Prostate gland (tissue), 2 donors: ENCODE measurements at places on chromosomes 16 and 17. TPM values are rescaled to one million over a fixed set of nuclear protein-coding genes. Genes with fewer than 3 reads are reported as not detected.
A peak's percentile ranks its signal among the peaks of the same experiment; 100 is the strongest.

DOC2B gene
- 3.1 TPM for total RNA-seq

TUBG2 gene
- 36.8 TPM for total RNA-seq

KRTAP2-1 gene
- total RNA-seq, result not detected

CA7 gene
- 1.9 TPM for total RNA-seq

KRT31 gene
- total RNA-seq, result not detected

PPP1R1B gene
- total RNA-seq, result 69.0 TPM

EVPLL gene
- total RNA-seq, result 1.7 TPM

DNA sequence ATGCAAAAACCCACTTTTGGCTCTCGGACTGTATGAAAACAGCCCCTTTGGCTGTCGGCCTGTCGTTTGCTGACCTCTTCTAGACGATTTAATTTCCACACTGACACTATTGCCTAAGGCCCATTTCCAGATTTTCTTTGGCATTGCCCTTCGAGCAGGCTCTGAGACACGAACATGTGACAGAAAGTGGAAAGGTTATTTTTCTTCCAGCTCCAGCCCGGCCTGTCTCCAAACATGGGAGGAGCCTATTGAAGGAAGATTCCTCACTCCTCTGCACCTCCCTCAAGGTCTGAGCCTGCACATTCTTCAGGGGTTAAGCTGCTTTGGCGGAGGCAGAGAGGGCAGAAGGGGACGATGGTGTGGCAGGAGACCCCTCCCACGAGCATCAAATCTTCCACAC is 85.9 kb upstream of the FOXF1 start:
- H3K27ac ChIP-seq, result no peak overlapping the region
- H3K27me3 ChIP-seq, result no peaks in the 10 kb centered on the region
- no peak overlapping the region for H3K4me3 ChIP-seq
- H3K4me1 ChIP-seq, result no peaks in the 10 kb centered on the region
- no peak for DNase-seq

DNA sequence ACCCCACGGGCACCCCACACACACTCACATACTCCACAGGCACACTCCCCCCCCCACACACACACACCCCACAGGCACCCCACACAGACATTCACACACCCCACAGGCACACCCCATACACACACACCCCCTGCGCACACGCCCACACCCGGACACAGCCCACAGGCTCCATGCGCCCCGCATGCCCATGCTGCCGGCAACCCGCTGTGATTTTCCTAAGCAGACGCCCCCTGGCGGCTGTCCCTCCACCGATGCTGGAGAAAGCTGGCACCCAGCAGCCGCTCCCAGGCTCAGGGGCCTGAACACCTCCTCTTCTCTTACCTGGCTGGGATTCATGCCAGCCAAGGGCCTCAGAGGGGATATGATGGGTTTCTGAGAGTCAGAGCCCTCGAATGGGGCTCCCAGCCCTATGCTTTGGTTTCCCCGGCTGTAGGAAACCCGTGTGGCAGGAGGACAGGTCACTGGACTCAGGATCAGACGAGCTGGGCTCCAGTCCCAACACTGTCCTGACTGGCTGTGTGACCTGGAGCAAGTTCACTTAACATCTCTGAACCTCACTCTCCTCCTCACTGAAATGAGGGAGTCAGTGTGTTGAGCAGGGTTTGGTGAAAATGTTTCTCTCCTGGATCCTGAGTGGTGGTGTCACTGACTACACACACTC is 19.6 kb upstream of the TNFRSF13B start:
- no peak overlapping the region for H3K27ac ChIP-seq
- H3K36me3 ChIP-seq, result no peaks in the 10 kb centered on the region
- no peak overlapping the region for H3K4me3 ChIP-seq
- H3K4me1 ChIP-seq, result no peaks in the 10 kb centered on the region
- no peaks in the 10 kb centered on the region for H3K27me3 ChIP-seq

GRCh38 chr16:48897698-48898205 is 287.8 kb upstream of the N4BP1 start:
- no peaks in the 10 kb centered on the region for H3K27me3 ChIP-seq
- no peaks in the 10 kb centered on the region for H3K36me3 ChIP-seq
- H3K4me3 ChIP-seq, result no peak overlapping the region

GRCh38 chr16:80084614-80085013 is 456.2 kb upstream of the DYNLRB2 start:
- H3K27me3 ChIP-seq, result no peaks in the 10 kb centered on the region
- no peak overlapping the region for H3K4me3 ChIP-seq
- peak; percentile 58 for DNase-seq
- no peaks in the 10 kb centered on the region for H3K36me3 ChIP-seq

DNA sequence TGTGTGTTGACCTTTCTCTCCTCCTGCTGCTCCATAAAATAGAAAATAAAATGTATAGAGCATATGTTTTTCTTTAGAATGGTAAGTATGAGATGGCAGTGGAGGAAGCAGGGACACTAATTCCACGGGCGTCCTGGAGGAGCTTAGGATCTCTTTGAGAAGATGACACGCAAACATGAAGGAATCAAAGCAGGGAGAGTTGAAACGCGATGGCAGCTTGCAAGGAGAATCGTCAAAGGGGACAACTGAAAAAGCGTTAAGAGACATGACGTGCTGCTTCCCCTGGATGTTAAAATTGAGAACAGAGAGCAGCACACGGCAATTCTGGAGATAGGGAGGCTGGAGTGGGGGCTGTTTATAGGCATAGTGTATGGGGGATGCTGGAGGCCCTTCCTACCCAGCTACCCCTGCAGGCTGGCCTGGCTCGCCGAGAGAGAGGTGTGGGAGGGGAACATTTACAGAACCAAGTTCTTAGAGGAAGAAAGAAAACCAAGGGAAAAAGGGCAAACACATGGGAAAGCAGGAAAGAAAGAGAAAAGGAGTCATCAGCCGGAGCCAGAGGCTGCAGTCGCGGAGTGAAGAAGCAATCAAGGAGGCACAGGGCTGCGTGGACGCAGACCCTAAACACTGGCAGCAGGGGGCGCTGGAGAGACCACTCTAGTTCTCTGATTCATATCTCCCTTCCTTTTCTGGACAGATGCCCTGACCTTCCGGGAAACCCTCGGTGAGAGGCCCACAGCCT is 55.8 kb downstream of the MYH13 start:
- no peaks in the 10 kb centered on the region for H3K36me3 ChIP-seq
- no peak overlapping the region for H3K4me3 ChIP-seq
- no peaks in the 10 kb centered on the region for H3K27me3 ChIP-seq
- DNase-seq, result peak; percentile 33
- no peak overlapping the region for H3K27ac ChIP-seq

DNA sequence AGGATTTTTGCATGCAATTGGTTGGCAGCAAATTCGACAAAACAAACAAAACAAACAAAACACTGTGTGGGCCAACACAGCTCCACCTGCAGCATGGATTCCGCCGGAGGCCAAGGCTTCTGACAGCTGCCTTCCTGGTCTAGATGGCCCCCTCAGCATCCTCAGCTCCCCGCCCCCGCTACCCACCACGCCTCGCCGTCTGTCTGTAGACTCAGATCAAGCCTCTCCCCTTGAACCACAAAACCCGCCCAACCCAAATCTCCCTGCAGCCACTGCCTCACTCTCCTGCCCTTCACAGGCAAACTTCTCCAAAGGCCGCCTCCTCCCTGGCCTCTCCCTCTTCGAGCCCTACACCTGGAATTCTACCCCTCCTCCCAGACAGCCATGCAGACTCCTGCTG is 57.9 kb downstream of the RTN4RL1 start:
- no peak overlapping the region for H3K27ac ChIP-seq
- H3K36me3 ChIP-seq, result no peaks in the 10 kb centered on the region
- no peak for DNase-seq

GRCh38 chr17:60080545-60080944 is 1.8 kb upstream of the HEATR6 start:
- H3K27me3 ChIP-seq, result no peaks in the 10 kb centered on the region
- no peaks in the 10 kb centered on the region for H3K36me3 ChIP-seq
- H3K27ac ChIP-seq, result no peak overlapping the region
- no peaks in the 10 kb centered on the region for H3K4me1 ChIP-seq
- DNase-seq, result no peak
- H3K4me3 ChIP-seq, result no peak overlapping the region

DNA sequence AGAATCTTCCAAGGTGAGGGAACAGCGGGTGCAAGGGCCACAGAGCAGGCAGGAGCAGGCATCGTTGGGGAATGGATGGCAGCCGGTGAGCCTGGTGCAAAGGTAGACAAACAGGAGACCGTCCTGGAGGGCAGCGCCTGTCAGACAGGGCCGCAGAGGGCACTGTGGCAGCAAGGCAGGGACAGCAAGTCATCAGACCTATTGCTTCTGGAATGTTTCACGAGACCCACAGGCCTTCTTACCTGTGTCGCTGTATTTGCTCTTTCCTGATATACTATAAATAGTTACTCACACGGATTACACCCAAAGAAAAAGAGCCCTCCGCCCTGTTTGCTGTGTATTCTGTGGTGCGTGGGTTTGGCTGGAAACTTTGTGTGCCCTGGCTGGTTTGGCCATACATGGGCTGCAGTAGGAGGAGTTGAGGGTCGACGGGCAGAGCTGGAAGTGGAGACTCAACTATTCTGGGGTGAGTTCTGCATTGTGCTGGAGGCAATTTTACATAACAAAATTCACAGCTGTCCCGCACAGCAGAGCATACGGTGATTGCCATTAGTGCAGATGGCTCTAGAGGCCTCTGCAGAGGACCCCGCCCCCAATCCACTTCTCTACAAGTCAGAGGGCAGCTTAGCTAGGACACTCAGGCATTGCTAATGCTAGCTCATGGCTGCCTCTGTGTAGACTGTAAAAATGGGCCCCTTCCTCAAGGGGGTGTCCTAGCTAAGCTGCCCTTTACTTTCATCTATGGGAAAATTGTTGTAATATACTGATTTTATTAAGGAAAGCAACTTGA is 18.6 kb upstream of the POLR3E start:
- H3K4me3 ChIP-seq, result no peak overlapping the region
- H3K27me3 ChIP-seq, result no peaks in the 10 kb centered on the region
- H3K36me3 ChIP-seq, result peaks cover 19% of the 10 kb centered on the region
- no peak for DNase-seq
- H3K27ac ChIP-seq, result no peak overlapping the region
- no peaks in the 10 kb centered on the region for H3K4me1 ChIP-seq

DNA sequence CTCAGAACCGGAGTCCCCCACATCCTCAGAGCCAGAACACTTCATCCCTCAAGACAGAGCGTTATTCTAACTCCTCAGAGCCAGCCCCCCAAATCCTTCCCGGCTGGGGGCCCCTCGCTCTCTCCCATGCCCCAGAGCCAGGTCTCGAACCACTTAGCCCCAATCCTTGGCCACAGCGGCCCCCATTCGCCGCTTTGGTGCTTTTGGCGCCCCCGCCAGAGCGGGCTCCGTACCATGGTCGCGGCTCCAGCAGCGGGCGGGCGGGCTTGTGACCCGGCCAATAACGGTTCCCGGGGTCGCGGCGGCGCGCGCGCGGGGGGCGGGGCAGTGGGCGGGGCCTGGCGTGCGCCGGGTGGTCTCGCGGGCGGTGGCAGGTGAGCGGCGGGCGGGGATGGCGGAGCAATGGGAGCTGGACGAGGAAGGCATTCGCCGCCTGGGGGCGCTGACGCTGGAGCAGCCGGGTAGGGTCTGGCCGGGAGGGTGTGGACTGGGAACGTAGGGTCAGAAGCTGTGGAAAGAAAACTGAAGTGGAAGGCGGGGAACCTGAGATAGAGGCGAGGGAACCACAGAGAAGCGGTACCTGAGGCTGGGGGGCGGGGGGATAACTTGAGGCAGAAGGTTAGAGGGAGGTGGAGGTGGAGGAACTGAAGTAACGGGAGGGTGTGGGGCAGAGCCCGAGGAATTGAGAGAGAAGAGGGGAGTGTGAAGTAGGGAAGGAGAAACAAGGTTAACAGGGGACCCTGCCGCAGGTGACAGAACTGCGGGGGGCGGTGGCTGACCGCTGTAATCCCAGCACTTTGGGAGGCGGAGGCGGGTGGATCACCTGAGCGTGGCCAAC is at the start of the genes KCTD19 and LRRC36:
Gene KCTD19 (minus strand): TSS at position 270 of the 838 bp plus-strand sequence. CDS start 34 bp downstream, at position 236.
Gene LRRC36 (plus strand): TSS at position 344 of the 838 bp plus-strand sequence. CDS start 48 bp downstream, at position 392.
- H3K4me3 ChIP-seq, result peak within 1 kb of the TSS; percentile 31
- no peaks in the 10 kb centered on the region for H3K36me3 ChIP-seq
- DNase-seq, result peak; percentile 35
- H3K27me3 ChIP-seq, result no peaks in the 10 kb centered on the region
- peaks cover 4% of the 10 kb centered on the region for H3K4me1 ChIP-seq
